ENCODE measurements at places on chromosomes 5 and 9.
A peak's percentile ranks its signal among the peaks of the same experiment; 100 is the strongest.

DNA sequence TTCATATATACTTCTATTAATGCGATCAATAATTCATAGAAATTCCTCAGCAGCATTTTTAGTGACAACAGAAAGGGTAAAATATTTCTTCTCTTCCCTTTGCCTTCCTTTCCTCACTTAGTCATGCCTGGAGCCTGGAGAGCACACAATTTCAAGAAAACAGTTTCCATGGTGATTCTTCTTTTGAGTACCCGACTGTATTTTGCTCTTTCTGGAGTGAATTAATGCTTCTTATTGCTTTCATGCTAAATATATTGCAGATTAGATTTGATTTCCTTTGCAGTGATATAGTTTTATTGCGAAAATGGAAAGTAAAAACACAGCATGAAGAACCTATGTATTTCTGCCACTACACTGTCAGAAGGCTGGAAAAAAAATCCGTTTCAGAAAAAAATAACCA, 153.5 kb downstream of the PPP2R2B start:
- peak; percentile 20 for DNase-seq

GRCh38 chr9:34989946-34990635, 546 bp downstream of the DNAJB5 start:
- DNase-seq, result peak; percentile 65

- DNase-seq, result no peak
Observed at GRCh38 chr5:38653389-38653788, 96.9 kb upstream of the LIFR start.

- no peak for DNase-seq
Observed at GRCh38 chr5:105789246-105789645, 1881.5 kb downstream of the EFNA5 start.

GRCh38 chr5:131303537-131303936, 39.7 kb downstream of the CDC42SE2 start:
- DNase-seq, result peak; percentile 59

- peak; percentile 72 for DNase-seq
Observed at GRCh38 chr9:93111371-93112115, 15.5 kb downstream of the CARD19 start.

- no peak for DNase-seq
Observed at GRCh38 chr5:107294211-107294550, 376.6 kb downstream of the EFNA5 start.

DNA sequence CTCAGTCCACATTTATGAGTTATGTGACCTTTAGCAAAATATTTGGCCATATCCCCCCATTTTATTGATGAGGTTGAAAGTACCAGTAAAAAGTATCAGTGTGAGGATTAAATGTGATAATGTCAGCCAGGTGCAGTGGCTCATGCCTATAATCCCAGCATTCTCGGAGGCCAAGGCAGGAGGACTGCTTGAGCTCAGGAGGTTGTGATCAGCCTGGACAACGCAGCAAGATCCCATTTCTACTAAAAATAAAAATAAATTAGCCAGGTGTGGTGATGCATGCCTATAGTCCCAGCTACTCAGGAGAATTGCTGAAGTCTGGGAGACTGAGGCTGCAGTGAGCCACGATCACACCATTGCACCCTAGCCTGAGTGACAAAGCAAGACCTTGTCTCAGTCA, 71.2 kb downstream of the GRAMD2B start:
- DNase-seq, result no peak

DNA sequence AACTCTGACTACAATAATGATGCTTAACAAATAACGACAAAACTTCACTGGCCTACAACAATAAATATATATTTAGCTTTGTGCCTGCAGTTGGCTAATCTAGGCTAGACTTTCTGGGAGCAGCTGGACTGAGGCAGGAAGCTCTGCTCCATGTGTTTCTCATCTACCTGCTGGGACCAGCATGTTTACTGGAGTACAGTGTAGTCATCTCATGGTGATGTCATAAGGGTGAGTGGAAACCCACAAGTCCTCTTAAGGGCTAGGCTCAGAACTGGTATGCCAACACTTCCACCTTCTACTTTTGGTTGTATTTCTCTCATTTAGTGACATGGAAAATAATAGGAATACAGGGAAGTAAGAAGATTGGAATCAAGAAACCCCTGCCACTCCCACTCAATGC, 85.7 kb upstream of the NIPBL start:
- no peak for DNase-seq

DNA sequence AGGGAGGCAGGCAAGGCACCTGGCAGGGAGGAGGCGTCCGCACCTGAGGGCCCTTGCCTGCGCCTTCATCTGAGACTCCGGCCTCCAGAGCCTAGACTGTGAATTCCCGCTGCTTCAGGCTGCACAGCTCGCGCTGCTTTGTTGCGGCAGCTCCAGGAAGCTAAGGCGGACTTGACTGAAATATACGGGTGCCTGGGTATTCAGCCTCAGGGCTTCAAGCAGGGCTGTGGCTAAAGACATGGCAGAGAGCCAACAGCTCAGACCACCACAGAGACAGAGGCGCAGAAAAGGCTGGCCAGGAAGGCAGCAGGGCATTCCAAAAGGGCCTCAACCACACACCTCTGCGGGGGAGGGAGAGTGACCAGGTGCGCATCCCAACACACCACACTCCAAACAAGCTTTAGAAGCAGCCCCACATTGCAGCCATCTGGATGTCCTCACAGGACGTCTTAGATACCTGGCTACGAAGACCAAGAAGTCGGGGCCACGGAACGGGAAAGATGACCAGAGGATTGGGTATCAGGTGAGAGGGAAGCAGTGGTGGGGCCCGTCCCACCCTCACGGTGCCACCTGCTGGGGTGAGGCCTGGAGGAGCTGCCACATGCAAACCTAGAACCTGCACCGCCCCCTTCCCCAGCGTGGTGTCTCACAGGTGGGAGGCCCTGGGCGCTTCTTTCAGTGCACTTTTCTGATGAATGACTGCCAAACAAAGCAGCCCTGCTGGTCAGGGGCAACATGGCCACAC, 1.7 kb upstream of the DPH7 start:
- DNase-seq, result no peak

Measured in astrocyte of the spinal cord (primary cell).